A549 treated with GW870086 at 1 μM for 4 hours (cell line): ENCODE measurements at places on chromosomes 12 and 14. TPM values are rescaled to one million over a fixed set of nuclear protein-coding genes. Genes with fewer than 3 reads are reported as not detected.

Gene PIANP
- 0.95 to 1.5 TPM (median 0.97 TPM) in 5 replicates for total RNA-seq

Gene PIP4K2C
- 40.5 to 45.1 TPM (median 43.9 TPM) in 5 replicates for total RNA-seq

Gene HECTD4
- 11.6 to 14.4 TPM (median 14.2 TPM) in 5 replicates for total RNA-seq

Gene RBMS2
- 8.6 to 11.0 TPM (median 10.8 TPM) in 5 replicates for total RNA-seq

Gene DHRS2
- 4.8 to 9.2 TPM (median 6.1 TPM) in 5 replicates for total RNA-seq

Gene GARIN6
- not detected in 5 replicates for total RNA-seq

Gene PPP1CC
- total RNA-seq = 128 to 175 TPM (median 159 TPM) in 5 replicates

Gene NEMP1
- total RNA-seq = 12.3 to 16.2 TPM (median 13.9 TPM) in 5 replicates

Gene CEP290
- 5.0 to 7.9 TPM (median 7.1 TPM) in 5 replicates for total RNA-seq

Gene KRT86
- 31.3 to 49.7 TPM (median 45.6 TPM) in 5 replicates for total RNA-seq

Gene JPH4
- total RNA-seq = 0.03 to 0.10 TPM (median 0.07 TPM) in 3 of 5 replicates, not detected in the others

Gene AKAP5
- 0.30 to 0.50 TPM (median 0.37 TPM) in 5 replicates for total RNA-seq

Gene ESPL1
- 14.8 to 21.4 TPM (median 18.5 TPM) in 5 replicates for total RNA-seq

Gene OR6C74
- not detected in 5 replicates for total RNA-seq

Gene DDX47
- total RNA-seq = 79.5 to 96.7 TPM (median 84.8 TPM) in 5 replicates

Gene SLC25A21
- total RNA-seq = 0.55 to 1.0 TPM (median 0.73 TPM) in 5 replicates

Gene NEUROD4
- not detected in 5 replicates for total RNA-seq

Gene ADAM21
- total RNA-seq = 0.05 to 0.06 TPM (median 0.05 TPM) in 3 of 5 replicates, not detected in the others

Gene TPPP2
- total RNA-seq = not detected in 5 replicates

Gene PLBD1
- 3.8 to 6.3 TPM (median 5.6 TPM) in 5 replicates for total RNA-seq

Gene MYF5
- not detected in 5 replicates for total RNA-seq

Gene BCL11B
- 0.29 to 0.42 TPM (median 0.34 TPM) in 5 replicates for total RNA-seq

Gene CTDSP2
- 36.8 to 50.5 TPM (median 46.0 TPM) in 5 replicates for total RNA-seq

Gene BICDL1
- 2.5 to 4.7 TPM (median 4.4 TPM) in 5 replicates for total RNA-seq

Gene NUDT4
- 24.0 to 33.3 TPM (median 30.1 TPM) in 5 replicates for total RNA-seq

Gene NPFF
- total RNA-seq = 0.85 TPM in 1 of 5 replicates, not detected in the others

Gene C12orf60
- total RNA-seq = 1.5 to 2.4 TPM (median 1.8 TPM) in 5 replicates

Gene ARMH4
- total RNA-seq = 0.36 to 0.64 TPM (median 0.49 TPM) in 5 replicates

Gene NPC2
- total RNA-seq = 213 to 334 TPM (median 238 TPM) in 5 replicates

Gene KRT3
- total RNA-seq = 0.05 to 0.11 TPM (median 0.07 TPM) in 5 replicates

Gene TC2N
- total RNA-seq = 0.30 to 0.70 TPM (median 0.55 TPM) in 5 replicates

Gene HOXC13
- 14.2 to 23.5 TPM (median 16.9 TPM) in 5 replicates for total RNA-seq

Gene TRPV4
- 0.09 to 0.15 TPM (median 0.11 TPM) in 4 of 5 replicates, not detected in the other for total RNA-seq

Gene PKP2
- total RNA-seq = 4.9 to 6.1 TPM (median 5.8 TPM) in 5 replicates

Gene POTEM
- total RNA-seq = not detected in 5 replicates

Gene SALL2
- total RNA-seq = 0.73 to 1.3 TPM (median 0.85 TPM) in 5 replicates

Gene GPR68
- total RNA-seq = 0.06 to 0.16 TPM (median 0.12 TPM) in 4 of 5 replicates, not detected in the other

Gene BAZ1A
- total RNA-seq = 20.6 to 34.7 TPM (median 28.2 TPM) in 5 replicates

Gene KRT77
- not detected in 5 replicates for total RNA-seq

Gene KRT6A
- 5.6 to 6.8 TPM (median 6.6 TPM) in 5 replicates for total RNA-seq

Gene HOXC10
- 2.1 to 4.3 TPM (median 2.5 TPM) in 5 replicates for total RNA-seq

Gene MYF6
- total RNA-seq = not detected in 5 replicates

Gene RTN1
- 0.09 TPM in 1 of 5 replicates, not detected in the others for total RNA-seq

Gene KRT6C
- not detected in 5 replicates for total RNA-seq

Gene GDF3
- not detected in 5 replicates for total RNA-seq
